ENCODE measurements at places on chromosomes 5 and 9.

- DNase-seq, result no peak
Observed at GRCh38 chr5:27290172-27290571, 251.8 kb upstream of the CDH9 start.

DNA sequence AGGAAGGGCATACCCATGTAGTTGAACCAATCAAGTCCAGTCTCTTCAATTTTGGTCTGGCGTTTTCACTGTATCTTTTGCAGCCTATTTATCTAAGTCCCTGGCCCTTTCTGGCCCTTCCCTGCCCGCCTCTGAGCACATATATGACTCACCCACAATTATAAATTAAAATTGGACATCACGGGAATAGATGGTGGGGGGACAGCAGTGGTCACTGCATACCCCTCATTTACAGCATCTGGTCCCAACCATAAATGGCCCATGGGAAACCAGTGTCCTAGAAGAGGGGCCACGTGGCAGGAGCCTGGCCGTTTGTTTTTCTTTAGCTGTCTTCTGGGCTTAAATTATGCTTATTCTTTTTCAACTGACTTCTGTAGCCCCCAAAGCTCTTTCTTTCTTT is 69.2 kb downstream of the PDZD2 start:
- DNase-seq, result no peak

DNA sequence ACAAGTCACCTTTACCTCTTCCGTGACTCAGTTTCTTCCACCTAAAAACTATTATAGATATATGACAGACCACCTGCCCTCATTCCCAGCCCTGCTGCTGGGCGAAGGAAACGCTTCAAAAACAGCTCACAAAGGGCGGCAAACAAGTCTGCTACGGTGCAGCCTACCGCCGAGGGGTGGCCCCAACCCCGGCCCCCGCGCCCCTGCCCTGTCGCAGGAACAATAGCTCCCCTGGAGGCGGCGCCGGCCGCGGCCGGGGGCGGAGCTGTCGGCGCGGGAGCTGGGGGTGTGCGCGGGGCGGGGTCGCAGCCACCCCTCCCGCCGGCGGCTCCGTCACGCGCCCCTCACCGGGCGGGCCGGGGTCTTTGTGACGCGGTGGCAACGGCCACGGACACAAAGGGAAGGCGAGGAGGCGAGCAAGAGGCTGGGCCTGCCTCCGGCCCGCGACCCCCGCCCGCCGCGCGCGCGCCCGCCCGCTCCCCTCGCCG is at the start of gene TMEFF1:
TMEFF1 (plus strand) TSS at position 362 of the 488 bp plus-strand sequence. CDS start 396 bp downstream, outside the sequence.
- DNase-seq, result no peak

DNA sequence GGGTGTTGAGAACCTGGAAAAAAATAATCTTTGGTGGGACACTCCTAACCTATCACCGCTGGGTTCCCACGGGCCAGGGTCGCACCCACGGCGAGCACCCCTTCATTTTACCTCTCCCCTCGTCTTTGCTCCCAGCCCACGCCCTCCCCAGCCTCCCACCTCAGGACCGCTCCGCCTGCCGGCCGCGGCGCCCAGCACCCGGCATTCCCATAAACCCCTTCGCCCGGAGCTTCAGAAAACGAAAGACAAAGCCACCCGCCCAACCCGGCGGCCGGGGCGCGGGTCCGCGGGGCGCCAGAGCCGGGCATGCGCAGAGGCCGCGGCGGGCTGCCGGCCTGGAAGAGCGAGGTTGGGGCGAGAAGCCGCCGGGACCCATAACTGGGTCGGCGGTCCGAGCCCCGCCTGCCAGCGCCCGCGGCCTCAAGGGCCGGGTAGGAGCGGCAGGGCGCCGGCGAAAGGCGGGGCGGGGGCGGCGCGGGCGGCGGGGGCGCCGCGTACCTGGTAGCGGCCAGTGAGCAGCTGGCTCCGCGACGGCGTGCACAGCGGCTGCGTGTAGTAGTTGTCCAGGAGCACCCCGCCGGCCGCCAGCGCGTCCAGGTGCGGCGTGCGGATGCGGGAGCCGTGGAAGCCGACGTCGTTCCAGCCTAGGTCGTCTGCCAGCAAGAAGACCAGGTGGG is 533 bp downstream of the ARSB start:
- peak; percentile 47 for DNase-seq

DNA sequence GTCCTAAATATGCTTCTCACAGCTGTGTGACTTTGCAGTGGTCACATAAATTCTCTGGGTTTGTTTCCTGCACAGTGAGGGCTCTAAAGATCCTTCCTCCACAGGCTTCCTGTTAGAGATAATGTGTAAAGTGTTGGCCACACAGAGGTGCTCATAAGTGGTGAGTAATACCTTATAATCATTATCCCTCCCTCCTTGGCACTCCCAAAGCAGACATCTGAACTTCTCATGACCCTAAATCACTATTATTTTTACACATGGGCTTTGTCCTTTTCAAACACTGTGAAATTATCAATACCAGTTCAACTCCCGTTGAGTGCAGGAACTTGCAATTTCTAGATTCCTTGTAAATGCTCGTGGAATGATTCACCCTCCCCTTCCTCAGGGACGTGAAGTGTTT is 100.2 kb downstream of the BRINP1 start:
- DNase-seq, result no peak

DNA sequence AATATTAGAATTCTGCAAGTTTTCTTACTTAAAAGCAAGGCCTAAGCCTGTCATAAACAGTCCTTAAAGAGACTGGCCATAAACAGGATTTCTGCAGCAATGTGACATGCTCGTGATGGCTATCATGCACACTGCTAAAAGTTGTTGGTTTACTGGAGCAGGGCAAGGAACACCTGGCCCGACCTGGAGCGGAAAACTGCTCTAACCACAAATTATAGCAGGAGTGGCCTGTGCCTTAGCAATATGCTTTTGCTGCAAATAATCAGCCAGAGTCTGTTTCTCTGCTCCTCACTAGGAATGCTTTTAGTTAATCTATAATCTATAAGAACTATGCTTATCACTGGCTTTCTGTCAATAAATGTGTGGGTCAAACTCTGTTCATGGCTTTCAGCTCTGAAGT is 322.9 kb upstream of the RPS23 start:
- DNase-seq, result no peak

DNA sequence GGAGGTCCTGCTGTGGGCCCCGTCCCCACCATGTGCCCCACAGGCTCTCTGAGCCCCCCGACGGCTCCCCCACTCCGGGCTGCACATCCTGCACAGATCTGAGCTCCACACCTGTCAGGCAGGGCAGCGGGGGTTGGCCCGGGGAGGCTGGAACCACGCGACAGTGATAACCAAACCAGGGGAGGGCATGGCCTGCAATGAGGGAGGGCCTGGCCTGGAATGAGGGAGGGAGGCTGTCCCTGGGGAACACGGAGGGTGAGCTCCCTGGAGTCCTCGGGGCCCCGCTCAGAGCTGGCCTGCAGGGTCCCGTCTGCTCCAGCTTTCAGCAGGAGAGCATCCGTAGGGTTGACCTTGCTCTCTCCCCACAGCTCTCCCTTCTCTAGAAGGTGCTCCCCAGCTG is 30.5 kb downstream of the SLC9A3 start:
- DNase-seq, result no peak

DNA sequence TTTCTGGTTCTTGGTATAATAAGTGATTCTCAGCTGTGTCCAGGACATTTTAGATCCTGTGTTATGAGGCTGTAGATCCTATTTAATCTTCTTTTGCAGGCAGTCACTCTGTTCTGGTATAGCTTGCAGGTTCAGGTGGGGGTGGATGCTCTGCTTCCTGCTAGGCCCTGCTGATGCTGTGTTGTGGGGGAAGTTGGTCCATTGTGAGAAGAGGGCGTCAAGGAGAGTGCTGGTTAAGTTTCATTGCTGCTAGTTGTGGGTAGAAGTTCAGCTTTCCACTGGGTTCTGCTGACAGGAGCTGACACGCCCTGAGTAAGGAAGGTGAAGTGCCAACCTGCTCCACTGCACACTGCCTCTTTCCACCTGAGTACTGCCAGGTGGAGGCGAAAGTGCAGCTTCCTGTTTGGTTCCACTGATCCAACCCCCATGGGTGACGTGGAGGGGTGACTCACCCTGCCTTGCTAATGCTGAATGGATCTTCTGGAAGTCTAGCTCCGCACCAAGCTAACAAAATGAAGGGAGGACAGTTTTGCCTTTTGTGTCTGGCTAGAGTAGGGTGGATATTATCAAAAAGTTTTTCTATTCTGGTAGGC is 16.3 kb downstream of the NMRK1 start:
- DNase-seq, result no peak

DNA sequence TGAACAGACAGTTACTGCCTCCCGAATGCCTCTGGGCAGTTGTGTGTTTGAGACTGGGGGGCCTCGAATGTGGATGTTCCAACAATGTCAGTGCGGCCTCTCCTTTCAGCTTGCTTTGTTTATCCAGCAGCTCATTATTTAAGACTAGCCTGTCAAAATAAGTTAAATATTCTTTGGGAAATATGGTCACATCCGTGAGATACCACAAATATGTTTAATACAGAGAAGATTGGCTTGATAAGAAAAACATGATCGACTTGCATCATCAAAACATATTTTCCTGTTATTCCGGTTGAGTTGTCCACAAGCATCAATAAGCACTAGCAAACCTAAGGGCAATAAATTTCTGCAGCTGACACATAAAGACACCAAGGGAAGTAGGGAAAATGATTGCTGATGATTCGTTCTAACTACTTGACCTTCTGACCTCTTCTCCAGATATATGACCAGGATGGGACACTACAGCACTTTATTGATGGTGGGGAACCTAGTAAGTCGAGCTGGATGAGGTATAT is 66.5 kb downstream of the PRDM6 start:
- no peak for DNase-seq

DNA sequence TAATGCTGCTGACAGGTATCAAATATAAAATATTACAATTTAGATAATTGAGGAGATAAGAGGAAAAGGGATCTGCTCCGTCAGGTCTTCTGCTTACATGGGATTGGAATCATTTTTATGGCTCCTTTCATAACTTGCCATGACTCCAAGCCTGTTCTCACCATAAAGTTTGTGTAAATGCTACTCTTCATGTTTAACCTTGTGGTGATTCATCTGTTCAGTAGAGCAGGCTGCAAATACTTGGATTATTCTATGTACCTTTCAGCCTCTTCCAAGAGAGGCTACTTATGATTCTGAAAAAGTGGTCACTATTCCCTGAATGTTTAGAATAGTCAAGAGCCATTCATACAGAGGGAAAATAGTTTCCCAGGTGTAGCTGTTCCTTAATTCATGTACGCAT is 66.9 kb downstream of the SLC44A1 start:
- no peak for DNase-seq

GRCh38 chr9:94600258-94600657 is 6.6 kb upstream of the FBP2 start:
- DNase-seq, result no peak

GRCh38 chr5:137481596-137481995 is 17.5 kb downstream of the SPOCK1 start:
- DNase-seq, result no peak

- DNase-seq, result no peak
Observed at GRCh38 chr9:115411993-115412452, 294.1 kb upstream of the TNC start.

DNA sequence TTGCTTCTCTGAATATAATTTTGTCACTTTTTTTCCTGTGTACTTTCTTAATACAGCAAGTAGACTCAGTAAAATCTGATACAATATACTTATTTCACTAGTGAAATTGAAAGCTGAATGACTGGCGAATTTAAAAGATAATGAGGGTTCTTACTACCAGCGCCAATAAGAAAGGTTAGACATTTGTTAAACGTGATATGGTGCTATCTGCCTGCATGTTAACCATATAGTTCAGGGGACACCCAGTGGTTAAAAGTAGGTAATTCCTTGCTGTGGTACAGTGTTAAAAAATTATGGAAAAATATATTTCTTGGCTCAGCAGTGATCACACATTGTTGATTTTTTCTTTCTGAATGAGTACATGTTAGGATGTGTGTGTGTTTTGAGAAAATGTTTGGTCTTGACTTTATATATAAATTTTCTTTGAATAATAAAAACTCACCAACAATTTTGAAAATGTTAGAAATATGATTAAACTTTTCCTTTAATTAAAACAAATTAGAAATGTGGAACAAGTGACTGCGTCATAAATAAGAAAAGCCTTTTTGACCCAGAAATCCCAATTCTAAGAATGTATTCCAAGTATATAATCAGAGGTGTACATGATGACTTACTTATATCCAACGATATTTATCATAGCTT is 25.8 kb downstream of the CAST start:
- DNase-seq, result no peak

- no peak for DNase-seq
Observed at GRCh38 chr5:150781706-150782614, 3.4 kb downstream of the SMIM3 start.

DNA sequence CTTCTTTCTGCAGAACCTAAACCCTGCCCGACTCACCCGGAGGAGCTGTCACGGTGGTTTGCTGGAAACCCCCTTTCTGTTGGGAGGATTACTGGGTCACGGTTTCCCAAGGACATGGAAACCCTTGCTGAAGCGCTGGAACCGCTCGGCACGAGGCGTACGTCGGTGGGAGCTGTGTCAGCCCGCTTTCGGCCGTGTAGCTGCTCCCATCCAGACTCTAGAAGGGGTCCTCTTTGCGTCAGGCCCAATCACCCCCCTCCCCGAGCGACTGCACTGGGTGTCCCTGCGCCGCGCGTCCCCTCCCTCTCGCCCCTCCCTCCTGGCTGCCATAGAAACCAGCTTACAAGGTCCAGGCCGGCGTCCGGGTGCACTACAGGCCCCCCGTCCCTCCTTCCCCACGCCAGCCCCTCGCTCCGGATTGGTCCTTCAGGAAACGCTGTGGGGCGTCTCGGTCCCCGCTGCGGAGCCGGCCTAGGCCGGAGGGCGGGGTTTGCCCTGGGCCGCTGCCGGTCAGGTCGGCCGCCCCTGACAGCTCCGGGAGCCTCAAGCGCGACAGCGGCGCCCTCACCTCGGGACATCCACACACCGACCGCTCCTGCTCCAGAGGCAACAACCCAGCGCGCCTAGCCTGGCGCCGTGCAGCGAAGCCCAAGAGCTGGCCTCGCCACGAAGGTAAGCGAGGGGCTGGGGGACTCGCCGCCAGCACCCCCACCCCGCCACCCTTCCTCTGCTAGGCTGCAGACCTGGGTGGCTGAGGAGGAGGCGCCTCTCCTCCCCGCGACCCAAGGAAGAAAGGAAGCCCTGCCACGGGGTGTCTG is at the start of gene NIM1K:
NIM1K (plus strand) TSS at position 486 of the 818 bp plus-strand sequence. CDS start 53,551 bp downstream, outside the sequence.
- DNase-seq, result no peak

DNA sequence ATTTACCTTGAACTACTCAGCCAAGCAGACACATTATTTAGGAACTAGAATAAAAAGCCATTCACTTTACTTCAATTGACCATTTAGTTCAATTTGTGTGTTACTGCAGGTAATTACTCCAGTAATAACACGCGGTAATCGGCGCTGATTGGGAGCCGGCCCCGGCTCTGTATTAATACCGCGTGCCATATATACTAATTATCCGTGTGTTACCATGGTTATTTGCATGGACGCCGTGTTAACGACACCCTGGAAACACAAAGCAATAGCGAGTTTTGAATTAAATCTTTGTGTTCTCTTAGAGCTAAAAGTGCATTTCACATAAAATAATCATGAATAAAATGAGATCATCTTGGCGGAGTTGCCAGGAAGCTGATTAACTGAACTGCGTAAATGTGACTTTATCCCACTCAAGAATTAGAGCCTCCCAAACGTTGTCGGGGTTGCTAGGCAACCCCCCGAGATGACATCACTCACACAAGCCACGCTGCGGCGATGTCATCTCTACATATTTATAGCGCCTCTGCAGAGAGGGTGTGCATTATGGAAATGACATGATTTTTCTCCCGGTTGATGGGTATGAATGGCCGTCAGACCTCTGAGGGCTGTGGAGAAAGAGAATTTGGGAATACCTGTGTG is 41.4 kb upstream of the RNU6ATAC start:
- DNase-seq, result no peak

GRCh38 chr5:23367874-23368273 is 139.5 kb upstream of the PRDM9 start:
- no peak for DNase-seq

Measured in cortex of kidney (tissue), 1 donor.